Liver (tissue), 10 donors: ENCODE measurements at places on chromosomes 16 and 17.

GRCh38 chr17:49249890-49250522 is 19.4 kb upstream of the PHOSPHO1 start:
- DNase-seq, result no peak

GRCh38 chr16:22120440-22120839 is 28.1 kb downstream of the VWA3A start:
- no peak for DNase-seq

- DNase-seq, result no peak
These were observed 1584.4 kb upstream of the GOT2 start for GRCh38 chr16:60318486-60318885.

DNA sequence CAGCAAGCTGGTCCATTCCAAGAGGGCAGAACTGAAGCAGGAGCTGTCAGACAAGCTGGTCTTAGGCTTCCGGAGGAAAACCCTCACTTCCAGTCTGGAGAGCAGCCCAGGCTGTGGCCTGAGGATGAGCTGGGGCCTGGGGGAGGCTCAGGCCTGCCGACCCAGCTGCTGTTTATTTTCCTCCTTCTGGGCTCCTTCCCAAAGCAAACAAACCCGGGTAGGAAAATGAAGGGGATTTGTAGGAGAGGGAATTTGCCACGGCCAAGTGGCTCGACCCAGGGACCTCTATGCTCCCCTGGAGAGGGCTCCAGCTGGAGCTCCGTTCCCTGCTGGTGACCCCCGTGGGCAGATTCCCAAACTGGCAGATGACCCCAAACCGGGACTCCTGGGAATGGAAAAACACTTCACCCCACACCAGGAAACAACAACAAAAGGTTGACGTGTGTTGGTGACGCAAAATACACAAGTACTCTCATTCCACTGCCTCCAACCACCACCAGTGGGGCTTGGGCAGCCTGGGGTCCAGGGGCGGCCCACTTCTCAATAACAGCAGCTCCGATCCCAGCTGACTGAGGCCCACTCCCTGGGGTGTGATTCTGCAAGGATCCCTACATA is 8.8 kb downstream of the JUP start:
- DNase-seq, result peak; percentile 50

DNA sequence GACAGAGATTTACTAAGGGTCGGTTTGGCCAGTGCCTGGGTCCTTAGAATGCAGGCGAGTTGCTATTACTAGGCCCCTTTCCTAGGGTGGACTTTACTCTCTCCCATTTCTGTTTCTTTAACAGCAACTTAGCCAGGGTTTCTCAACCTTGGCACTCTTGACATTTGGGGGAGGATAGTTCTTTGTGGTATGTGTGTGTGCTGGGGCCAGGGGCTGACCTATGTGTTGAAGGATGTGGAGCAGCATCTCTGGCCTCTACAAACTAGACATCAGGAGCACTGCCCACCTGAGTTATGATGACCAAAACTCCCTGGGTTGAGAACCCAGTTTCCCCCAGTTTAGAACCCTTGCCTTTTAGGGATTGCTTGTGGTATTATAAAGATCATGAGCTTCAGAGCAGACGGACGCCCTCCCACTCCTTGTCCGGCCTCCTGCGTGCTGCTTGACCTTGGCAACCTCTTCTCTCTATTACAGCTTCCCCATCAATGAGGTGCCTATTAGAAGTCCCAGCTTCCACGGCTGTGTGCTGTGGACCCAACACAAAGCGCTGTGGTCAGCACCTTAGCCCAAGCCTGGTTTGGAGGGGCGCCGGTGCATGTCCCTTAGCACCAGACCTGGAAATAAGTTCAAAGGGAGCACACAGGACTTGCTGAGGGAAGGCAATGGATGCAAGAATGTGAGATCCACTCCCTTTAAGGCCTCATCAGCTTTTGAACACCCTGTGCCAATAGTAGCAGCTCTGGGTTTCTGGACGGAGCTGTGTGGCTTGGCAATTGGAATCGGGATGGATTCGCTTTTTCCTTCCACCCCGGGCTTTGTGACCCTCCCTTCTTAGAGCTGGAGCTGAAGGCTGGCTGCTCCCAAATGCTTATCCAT is 239.2 kb upstream of the MAF start:
- no peak for DNase-seq

DNA sequence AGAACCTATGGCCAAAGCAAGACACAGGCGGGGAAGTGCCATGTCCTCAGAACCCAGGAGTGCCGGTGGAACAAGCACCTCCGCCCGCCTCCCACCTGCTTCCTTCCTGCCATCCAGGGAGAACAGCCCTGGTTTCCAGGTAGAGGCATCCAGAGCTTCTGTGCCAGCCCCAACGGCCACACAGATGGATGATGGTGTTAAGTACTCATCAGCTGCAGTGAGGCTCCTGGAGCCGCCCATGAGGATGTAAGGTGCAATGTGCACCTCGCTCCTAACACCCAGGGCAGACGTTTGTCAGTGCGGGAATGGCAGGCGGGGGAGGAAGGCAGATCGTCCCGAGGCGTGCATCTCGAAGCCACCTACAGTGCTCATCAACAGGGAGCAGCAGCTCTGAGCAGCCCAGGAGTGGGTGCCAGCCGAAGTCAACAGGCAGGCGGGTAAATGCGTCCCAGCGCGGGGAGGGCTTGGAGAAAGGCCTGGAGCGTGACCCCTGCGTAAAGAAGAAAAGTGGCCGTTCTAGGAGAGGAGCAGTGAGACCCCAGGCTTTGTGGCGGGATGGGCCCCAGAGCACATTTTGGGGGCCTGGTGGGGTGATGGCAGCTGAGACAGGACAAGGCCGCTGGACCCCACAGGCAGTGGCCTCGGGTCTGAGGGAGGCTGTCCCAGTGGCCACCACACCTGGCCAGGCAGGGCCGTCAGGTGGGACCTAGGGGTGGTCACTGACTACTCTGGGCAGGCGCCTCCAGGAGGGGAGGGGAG is 46.1 kb upstream of the ACSF3 start:
- no peak for DNase-seq

GRCh38 chr16:8388684-8389083 is 201.6 kb downstream of the TMEM114 start:
- DNase-seq, result no peak

GRCh38 chr17:79325709-79326430 is 251.2 kb downstream of the ENGASE start:
- DNase-seq, result no peak

- no peak for DNase-seq
These were observed 4.3 kb upstream of the NTN1 start for GRCh38 chr17:9016941-9017552.

GRCh38 chr17:70059071-70059470 is 16.0 kb upstream of the KCNJ16 start:
- no peak for DNase-seq

DNA sequence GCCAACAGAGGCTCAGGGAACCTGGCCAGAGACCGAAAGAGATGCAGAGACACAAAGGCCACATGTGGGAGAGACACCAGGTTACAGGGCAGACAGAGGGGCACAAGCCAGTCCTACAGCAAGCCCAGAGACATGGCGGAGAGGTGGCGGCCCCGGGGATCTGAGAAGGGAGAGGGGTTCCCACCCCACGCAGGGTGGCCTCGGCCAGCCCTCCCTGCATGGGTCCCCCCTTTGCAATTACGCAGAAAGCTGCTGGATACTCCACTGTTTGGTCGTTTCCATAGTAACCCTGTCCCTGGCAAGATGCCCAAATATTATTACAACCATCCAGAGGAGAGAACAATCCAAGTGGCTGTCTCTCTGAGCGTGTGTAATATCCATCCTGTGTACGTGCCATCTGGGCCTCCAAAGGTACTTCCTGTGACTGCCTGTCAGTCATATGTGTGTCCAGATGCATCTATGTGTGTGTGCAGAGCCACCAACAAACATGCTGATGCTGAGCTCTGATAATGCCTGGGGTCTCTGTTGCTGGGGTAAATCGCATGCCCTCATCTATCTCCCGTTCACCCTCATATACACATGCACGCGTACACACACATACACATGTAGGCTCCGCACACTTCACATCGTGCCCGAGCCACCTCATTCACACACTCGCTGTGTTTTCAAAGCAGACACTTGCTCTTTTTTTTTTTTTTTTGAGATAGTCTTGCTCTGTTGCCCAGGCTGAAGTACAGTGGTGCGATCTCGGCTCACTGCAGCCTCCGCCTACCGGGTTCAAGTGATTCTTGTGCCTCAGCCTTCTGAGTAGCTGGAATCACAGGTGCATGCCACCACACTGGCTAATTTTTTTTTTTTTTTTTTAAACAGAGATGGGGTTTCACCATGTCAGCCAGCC is 5.5 kb downstream of the PCGF2 start:
- no peak for DNase-seq

DNA sequence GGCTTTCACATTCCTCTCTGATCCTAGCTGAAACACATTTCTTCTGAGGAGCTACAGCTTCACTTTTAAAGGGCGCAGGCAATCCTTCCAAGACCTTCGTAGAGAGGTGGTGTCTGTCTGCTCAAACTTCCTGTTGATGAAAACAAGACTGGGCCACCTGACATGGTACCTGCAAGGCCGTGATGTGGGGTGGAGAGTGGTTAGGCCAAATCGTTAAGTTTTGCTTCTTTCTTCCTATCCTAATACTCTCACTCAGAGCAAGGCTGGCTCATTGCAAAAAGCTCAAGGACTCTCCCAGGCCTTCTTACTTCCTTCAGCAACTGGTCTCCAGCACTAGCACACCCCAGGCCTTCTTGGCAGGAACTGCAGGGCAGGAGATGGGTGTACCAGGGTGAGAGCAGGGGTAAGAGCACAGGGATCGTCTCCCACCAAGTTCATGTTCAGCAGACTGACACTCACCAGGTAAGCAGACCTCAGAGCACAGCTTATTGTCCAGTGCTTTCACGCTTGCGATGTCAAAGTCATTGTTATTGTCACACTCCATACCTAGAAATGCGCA is 10.9 kb upstream of the FOXJ1 start:
- peak; percentile 30 for DNase-seq

DNA sequence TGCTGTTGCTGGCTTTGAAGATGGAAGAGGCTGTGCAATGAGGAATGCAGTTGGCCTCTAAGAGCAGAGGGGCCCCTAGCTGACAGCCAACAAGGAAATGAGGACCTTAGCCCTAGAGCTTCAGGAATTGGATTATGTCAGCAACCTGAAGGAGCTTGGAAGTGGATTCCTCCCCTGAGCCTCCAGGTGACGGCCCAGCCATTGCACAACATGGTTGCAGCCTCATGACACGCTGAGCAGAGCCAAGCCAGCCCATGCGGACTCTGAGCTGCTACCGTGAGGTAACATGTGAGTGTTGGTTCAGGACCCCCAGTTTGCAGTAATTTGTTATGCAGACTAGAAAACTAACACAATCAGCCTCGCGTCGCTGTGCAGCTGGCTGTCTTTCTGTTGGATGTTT is 20.2 kb downstream of the CCDC42 start:
- no peak for DNase-seq

- DNase-seq, result no peak
These were observed 4.8 kb downstream of the RNF213 start for GRCh38 chr17:80265205-80266068.

GRCh38 chr16:25643633-25644032 is 48.1 kb upstream of the HS3ST4 start:
- no peak for DNase-seq
